ENCODE measurements at places on chromosomes 6 and 20.

DNA sequence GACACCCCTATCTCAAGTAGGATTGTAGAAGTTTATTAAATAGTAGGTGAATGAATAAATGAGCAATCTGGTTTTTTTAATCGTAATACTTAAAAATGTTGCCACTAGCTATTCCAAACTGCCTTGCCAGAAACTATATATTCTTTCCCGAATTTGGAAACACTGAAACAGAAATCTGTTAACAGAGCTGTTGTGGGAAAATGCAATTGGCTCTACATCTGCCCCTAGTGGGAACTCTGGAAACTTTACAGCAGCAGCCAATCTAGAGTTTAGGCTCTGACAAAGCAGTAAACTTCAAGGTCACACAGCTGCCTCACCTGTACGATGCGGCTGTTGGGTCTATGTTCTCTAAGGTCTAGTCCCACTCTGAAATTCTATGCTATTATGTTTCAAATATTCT is 41.7 kb downstream of the SYNE1 start:
- no peak for DNase-seq

DNA sequence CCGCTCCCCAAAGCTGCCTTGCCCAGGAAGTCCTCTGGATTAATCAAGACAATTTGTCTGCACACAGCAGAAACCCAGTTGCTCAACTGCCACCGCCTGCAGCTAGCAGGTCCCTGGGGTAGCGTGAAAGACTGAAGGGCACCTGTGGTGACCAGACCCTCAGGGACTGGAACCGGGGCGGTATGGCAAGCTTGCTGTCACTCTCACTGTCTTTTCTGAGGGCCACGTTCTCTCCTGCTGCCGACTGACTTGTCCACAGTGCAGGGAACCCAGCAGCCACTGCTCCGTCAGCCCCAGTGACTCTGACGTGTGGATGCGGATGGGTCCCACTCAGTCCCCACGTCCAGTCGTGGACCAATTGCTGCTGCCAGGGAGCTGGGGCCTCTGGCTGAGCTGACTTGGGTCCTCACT is 72.8 kb upstream of the PMEPA1 start:
- DNase-seq = no peak

- no peak for DNase-seq
These were observed 1.8 kb downstream of the HSD17B8 start for GRCh38 chr6:33206027-33206863.

- no peak for DNase-seq
These were observed 9.9 kb upstream of the CDKN1A start for GRCh38 chr6:36668591-36668990.

DNA sequence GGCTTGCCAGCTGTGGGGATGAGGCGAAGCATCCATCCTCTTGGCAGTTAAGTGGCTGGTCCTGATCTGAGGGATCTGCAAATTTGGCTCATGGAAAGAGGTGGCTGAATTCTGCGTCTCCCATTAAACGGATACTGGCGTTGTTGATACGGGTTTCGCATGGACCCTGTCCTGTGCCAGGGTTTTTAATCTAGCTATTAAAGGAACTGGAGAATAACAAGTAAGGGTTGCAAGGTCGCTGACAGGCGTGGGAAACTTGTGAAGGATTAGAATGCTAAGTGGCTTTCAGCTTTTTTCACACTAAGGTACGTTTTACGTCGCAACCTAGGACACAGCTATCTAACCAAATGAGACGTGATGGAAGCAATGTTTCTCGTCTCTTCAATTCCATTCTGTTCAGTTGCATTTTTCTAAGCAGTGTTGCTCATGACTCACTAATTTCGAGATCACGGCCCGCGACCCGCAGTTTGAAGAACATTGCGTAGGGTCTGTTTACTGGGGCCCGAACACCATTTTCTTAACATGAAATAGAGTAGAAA is 852 bp downstream of the GMNN start:
- DNase-seq = no peak

DNA sequence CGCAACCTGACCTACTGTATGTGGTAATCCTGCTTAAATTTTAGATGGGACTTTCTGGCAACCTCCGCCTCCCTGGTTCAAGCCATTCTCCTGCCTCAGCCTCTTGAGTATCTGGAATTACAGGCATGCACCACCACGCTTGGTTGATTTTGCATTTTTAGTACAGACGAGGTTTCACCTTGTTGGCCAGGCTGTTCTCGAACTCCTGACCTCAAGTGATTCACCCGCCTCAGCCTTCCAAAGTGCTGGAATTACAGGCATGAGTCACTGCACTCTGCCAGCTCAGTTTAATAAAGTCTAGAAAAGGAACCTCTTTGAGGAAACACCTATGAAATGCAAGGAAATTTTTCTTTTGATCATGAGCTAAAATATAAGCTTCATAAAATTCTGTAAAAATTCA is 9.0 kb upstream of the PLCB4 start:
- no peak for DNase-seq

- DNase-seq = no peak
These were observed 89.4 kb upstream of the AFDN start for GRCh38 chr6:167737205-167737830.

GRCh38 chr6:81246200-81246599 is 506.3 kb downstream of the TENT5A start:
- no peak for DNase-seq

DNA sequence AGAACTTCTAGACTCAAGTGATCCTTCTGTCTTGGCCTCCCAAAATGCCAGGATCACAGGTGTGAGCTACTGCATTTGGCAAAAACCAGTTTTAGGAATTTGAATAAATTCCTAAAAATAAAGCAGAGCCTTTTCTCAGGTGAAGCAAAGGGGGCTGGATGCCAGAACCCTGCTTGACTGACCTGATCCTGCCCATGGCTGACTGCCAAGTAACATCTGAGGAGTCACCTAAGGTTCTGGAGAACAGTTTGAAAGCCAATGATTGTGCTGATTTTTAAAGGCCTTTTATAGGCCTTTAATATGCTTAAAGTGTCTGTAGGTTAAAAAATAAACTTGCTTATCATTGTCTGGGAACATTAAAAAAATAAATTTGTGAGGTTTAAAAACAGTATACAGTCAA is 14.1 kb upstream of the ZSCAN12 start:
- DNase-seq = no peak

GRCh38 chr20:60031107-60031506 is 72.9 kb downstream of the CDH26 start:
- no peak for DNase-seq

DNA sequence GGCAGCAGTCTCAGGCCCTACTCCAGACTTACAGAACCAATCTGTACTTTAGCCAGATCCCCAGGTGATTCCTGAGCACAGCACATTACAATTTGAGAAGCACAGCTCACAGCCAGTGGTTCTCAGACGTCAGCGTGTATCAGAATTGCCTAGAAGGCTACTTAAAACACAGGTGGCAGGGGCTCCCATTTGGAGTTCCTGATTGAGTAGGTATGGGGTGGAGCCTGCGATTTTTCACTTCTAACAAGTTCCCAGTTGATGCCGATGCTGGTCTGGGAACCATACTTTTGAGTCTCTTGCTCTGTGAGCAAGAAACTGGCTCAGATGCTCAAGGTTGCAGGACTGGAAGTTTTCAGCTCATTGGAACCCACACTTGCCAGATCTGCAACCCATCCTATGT is 89.5 kb downstream of the ZFP64 start:
- no peak for DNase-seq

- no peak for DNase-seq
These were observed 235.0 kb downstream of the GMPR start for GRCh38 chr6:16473184-16473907.

- peak; percentile 62 for DNase-seq
These were observed 49.2 kb downstream of the FYN start for GRCh38 chr6:111823831-111824607.

DNA sequence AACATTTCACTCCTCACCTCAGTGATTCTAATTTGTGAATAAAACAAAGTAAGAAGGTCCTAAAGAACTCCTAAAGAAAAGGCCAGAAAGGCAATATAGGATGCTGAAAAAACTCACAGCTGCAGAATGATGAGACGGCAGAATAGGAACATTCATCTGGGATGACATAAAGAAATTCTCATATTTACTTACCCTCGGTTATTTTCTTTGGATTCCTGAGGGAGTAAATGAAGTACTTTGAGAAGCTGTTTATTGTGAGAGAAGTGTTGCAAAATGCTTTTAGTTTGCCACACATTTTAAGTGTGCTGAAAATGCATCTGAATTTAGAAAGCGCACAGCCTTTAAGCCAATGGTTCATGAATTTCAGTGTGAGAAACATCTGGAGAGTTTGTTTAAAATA is 35.7 kb upstream of the RBL1 start:
- no peak for DNase-seq

GRCh38 chr20:8271727-8272126 is 139.7 kb downstream of the PLCB1 start:
- DNase-seq = no peak

DNA sequence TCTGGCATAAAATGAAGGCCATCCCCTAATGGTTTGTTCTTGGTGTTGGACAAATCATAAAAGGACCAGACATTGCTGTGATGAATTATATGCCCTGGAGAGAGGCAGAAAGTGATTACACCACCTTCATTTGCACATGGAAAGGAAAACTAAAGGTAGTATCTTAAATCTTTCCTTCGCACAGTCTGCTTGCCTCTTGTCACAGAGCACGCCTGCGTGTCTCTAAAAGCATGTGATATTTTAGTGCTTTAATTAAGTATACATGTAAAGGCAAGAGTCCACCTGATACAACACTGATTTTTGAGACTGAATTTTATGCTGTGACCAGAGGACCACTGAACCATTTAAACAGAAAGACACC is 28.8 kb upstream of the PLAGL1 start:
- no peak for DNase-seq

DNA sequence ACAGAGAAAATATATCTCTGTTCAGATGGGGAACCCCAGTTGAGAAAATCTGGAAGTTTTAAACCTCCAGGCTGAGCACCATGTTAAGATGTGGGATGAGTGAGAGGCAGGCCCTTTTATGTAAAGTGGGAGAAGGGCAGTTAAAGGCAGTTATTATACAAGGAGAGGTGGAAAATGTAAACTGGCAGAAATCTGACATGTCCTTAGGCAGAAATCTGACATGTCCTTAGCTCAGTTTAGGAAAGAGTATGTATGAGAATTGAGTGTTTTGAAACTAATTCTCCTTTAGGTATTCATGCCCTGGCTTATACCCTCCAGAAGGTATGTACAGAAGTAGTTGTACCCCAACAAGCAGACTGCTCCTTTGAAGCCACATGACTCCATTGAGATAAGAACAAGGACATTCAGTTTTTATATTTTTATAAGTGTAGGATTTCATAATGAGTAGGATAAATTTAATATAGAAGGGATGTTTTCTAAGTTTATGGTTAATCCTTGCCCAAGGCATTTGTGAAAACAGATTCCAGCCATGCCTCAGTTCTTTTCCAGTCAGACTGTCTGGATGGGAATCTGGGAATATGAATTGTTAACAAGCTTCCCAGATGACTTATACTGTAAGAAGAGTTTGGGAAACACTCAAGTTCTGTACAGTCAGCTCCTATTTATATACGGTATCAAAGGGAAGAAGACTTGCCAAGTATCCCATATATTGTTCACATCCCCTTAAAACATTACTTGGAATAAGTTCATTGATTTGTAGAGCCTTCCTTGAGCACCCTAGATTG is 87.7 kb downstream of the SCAND1 start:
- DNase-seq = no peak

GRCh38 chr20:19802492-19803158 is 44.6 kb downstream of the RIN2 start:
- no peak for DNase-seq

DNA sequence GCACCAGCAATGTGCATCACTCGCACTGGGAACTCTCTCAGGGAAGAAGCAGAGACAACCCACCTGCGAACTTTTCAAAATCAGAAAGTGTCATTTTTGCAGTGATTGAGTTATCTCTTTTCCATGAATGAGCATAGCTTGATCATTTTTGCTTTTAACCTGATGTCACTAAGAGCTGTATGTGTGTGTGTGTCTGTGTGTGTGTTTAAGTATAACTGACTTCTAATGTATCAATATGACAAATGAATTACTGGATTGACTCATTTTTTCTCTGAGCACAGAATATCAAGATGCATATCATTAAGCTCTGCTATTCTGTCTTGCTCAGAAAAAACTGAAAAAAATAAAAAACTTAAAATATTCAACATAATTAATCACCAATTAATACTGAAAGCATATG is 548.9 kb upstream of the MARCKS start:
- no peak for DNase-seq

DNA sequence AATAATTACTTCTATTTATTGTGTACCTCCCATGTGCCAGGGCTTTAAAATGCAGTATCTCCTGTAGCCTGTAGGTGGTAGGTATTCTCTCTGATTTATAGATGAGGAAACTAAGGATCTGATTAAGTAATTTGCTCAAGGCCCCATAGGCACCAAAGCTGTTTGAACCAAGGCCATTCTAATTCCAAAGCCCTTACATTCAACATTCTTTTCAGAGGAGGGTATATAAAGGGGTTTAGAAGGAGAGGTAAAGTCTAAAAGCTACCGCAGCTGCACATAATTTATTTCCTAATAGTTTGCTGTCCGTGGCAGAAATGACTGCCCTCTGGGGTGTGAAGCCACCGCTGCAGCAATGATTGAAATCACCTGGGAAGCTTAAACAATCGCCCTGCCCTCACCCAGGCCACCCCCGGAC is 95.0 kb upstream of the FAM8A1 start:
- DNase-seq = no peak
